ENCODE measurements at places on chromosomes 2 and 18.

DNA sequence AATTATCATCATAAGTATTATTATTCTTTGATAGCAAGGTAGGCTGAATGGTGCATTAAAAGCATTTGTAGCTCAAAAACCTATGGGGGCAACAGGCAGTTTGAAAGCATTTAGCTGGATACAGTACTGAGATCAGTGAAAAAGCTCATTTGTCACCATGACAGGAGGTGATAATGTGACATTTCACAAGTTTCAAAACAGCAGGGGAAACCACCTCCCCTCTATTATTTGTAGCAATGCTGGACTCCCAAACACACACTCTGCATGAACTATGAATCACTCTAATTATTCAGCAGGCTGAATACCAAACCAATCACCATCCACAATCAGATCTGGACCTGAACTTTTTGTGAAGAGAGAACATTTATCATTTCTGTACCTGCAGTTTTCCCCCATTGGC, 63.4 kb downstream of the MYO5B start:
- DNase-seq, result no peak

GRCh38 chr18:50289108-50289443, 1.6 kb upstream of the CXXC1 start:
- DNase-seq, result no peak

- no peak for DNase-seq
Observed at GRCh38 chr2:62145478-62146100, 50.3 kb upstream of the B3GNT2 start.

GRCh38 chr18:2529154-2529553, 42.2 kb downstream of the METTL4 start:
- no peak for DNase-seq

DNA sequence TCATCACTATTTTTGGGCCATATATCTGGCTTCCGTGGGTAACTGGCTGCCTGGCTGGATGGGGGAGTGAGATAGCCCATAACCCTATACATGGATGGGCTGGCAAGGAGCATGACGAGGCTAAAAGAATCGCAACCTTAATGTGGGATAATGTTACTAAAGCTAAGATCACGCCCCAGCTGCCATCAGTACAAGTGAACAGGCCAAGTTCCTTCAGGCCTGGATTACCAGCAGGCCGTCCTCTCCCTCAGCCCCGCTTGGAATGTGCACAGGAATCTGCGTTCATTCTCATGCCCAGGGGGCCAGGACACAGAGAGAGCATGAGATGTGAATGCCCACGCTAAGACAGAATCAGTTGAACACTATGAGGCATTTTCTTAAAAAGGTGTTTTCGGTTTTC, 34.7 kb downstream of the RMC1 start:
- DNase-seq, result no peak

DNA sequence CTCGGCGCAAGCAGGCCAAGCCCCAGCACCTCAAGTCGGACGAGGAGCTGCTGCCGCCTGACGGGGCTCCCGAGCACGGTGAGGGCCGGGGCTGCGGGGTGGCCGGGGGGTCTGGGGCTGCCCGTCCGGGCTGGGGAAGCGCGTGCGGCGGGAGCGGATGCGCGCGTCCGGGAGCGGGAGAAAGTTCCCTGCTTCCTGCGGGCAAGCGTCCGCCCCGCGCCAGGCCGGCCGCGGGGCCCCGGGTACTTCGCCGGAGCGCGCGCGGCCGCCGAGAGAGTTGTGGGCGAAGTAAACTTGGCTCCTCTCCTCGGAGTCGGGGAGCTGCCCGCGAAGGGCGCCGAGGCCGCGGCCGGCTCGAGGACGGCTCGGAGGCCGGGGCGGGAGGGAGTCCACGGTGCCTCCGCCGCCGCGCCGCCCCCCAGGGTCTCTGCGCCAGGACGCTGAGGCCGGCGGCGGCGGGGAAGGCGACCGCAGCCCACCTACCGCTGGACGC, 707 bp downstream of the SALL3 start:
- DNase-seq, result no peak

DNA sequence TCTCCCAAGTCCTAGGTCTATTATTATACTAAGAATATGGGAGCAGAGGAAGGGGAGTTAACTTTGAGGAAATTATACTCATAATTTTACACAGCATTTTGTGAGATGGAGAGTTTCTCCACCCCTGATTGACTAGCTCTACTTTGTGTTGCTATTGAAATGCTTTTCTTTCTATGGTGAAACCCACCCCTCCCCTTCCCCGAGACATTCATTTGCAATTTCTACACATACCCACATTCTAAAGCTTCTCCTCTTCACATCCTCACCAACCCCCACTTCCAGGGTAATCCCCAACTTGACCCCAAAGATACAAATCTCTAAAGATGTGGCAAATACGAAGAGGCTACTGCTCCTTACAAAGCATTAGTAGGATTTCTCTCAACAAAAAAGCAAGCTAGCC, 992.2 kb downstream of the BCL11A start:
- no peak for DNase-seq

GRCh38 chr2:217928324-217929181, 74.2 kb downstream of the TNS1 start:
- no peak for DNase-seq

DNA sequence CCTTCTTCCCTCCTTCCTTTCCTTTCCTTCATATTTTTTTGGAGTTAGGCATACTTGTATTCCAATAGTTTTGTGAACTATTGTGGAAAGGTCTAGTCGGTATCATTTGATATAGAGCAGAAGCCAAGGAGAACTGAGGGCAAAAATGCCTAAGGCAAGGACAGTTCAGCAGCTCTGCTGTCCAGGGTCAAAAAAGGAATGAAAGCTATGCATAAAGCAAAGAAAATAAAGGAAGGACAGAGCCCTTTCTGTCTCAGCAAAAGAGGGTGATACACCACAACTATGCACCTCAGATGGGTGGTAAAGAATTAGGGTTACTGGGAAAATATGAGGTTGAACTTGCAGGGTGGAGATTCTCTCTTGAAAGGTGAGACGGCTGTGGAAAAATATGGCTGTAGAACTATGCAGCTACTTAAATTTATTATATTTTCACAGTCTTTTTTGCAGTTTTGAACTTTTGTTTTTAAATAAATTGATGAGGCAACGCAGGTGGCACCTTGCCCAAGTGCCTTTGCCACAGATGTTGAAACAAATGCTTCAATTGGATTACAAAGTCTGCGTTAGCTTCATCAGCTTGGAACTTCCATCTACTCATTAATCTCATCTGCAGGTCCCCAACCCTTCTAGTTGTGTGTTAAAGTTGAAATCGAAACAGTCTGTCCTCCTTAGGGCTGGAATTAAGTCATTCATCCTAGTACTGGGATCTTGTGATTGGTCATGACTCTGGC, 20.8 kb downstream of the LHCGR start:
- DNase-seq, result no peak

- no peak for DNase-seq
Observed at GRCh38 chr18:10768221-10768620, 242.4 kb downstream of the NAPG start.

DNA sequence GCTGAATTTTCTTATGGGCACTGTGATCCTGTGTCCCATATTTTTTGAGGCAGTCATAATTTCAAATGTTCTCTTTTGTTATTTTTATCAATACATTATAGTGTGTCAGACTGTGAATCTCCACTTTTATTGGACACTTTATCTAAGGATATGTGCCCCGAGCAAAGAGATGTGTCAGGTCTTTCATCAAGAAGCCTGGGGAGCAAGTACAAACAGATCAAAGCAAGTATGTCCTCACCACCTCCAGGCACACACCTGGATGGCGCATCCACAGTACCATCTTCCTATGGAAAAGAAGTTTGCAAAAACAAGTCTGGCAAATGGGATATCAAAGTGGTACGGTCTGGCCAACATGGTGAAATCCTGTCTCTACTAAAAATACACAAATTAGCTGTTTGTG, 81.0 kb upstream of the ZNF236 start:
- DNase-seq, result no peak

- DNase-seq, result no peak
Observed at GRCh38 chr2:30191819-30192271, 39.5 kb upstream of the LBH start.

- DNase-seq, result no peak
Observed at GRCh38 chr2:224722250-224722649, 6.1 kb upstream of the CCDC195 start.

DNA sequence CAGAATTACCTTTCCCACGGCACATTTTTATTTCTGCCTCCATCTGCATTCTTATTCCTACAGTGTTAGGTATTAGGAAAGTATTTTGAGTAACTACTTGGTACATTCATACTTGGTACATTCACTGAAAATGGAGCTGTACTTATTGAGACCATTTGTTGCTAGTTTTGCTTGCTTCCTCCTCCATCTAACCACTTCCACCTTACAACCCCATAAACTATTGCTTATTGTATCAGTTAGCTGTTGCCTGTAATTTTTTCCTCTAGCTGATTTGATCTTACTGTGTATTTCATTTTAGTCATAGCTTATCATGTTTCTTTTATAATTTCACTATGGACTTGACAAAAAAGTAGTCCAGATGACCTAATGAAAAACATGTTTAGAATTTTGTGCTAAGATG, 50.7 kb downstream of the AFTPH start:
- DNase-seq, result no peak

DNA sequence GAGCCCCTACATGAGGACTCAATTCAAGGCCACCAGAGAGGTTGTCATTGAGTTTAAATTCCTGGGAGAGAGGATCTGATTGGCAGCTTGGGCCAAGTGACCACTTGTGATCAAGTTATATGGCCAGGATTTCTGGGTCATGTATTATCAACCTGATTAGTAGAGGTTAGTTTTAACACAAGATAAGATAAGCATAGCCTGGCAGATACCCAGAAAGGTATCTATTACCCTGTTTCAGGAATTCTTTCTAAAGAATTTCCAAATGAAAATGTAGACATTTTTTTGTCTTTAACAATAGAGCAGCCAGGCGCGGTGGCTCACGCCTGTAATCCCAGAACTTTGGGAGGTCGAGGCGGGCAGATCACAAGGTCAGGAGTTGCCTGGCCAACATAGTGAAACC, 50.5 kb downstream of the BABAM2 start:
- no peak for DNase-seq

GRCh38 chr2:167862296-167862695, 385.1 kb downstream of the STK39 start:
- no peak for DNase-seq

DNA sequence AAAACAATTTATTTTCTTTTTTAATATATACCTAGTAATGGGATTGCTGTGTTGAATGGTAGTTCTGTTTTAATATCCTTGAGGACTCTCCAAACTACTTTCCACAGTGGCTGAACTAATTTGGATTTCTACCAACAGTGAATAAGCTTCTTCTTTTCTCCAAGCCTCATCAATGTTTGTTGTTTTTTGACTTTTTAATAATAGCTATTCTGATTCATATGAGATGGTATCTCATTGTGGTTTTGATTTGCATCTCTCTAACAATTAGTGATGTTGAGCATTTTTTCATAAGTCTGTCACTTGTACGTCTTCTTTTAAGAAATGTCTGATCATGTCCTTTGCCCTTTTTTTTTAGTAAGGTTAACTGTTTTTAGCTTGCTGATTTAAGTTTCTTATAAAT, 863.3 kb downstream of the CNTNAP5 start:
- DNase-seq, result no peak

DNA sequence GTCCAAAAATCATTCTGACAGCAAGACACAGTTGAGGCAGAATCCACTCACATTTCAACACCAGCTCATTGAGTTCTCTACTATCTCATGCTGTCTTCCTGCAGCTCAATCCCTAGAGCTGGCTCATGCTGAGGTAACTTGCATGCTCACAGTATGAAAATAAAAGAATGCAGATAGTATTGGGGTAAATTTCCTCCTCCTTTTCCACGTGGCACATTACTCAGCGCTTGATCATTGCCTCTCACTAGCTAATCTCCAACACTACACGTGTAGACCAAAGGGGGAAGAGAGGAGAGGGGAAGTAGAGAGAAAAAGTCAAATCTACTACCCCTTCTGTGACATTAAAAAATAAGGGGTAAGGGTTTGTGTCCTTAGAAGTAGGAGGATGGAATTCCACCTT, 300.6 kb downstream of the AFF3 start:
- no peak for DNase-seq

- no peak for DNase-seq
Observed at GRCh38 chr18:55375930-55376329, 212.1 kb downstream of the TCF4 start.

DNA sequence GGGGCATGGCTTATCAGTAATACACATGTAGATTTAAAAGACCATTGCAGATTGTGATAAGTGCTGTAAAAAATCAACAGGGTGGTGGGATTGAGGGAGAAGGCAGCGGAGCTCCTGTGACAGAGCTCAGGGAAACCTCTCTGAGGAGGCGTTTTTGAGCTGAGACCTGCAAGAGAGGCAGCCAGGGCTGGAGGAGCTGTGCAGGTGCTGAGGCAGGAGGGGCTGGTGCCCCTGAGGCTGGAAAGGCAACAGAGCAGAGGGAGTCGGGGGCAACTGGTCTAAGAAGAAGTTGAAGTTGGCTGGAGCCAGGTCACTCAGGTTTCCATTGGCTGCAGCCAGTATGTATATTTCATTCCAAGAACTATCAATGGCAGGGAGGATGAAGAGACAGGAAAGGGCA, 47.6 kb downstream of the KLHL29 start:
- no peak for DNase-seq

DNA sequence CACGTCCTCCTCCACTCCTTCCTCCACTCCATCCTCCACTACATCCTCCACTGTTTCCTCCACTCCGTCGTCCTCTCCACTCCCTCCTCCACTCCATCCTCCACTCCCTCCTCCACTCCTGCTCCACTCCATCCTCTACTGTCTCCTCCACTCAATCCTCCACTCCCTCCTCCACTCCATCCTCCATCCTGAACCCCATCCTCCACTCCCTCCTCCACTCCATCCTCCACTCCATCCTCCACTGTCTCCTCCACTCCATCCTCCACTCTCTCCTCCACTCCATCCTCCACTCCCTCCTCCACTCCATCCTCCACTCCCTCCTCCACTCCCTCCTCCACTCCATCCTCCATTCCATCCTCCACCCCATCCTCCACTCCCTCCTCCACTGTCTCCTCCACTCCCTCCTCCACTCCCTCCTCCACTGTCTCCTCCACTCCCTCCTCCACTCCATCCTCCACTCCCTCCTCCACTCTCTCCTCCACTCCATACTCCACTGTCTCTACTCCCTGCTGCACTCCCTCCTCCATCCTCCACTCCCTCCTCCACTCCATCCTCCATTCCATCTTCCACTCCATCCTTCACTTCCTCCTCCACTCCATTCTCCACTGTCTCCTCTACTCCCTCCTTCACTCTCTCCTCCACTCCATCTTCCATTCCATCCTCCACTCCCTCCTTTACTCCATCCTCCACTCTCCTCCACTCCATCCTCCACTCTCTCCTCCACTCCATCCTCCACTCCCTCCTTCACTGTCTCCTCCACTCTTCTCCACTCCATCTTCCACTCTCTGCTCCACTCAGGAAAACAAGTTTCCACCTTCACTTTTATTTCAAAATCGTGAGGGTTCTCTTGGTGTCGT, 14.3 kb upstream of the B3GNT7 start:
- no peak for DNase-seq

GRCh38 chr2:211061612-211062296, 505.4 kb downstream of the CPS1 start:
- DNase-seq, result no peak

All from NCI-H1048 (cell line).